GM04504 (cell line): ENCODE measurements at places on chromosomes 7 and 10.

GRCh38 chr7:20348125-20348807, 17.6 kb downstream of the ITGB8 start:
- no peak for DNase-seq

DNA sequence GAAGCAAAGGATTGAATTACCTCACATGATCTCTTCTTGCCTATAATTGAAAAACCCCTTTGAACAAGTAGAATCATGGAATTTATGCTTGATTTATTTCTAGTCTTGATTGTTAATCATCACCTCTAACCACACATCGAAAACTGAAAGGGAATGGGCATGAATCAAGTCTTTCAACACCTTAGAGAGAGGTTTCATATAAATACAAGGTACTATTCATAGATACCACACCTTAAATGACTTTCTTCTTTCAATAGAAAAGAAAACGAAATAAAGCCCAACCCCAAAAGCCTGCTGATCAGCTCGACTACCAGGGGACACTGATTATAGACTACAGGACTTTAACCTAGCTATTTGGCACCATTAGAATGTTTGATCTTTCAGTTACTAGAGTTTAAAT, 128.6 kb upstream of the PTPRZ1 start:
- no peak for DNase-seq

- no peak for DNase-seq
These were observed 5.1 kb downstream of the ARHGAP22 start for GRCh38 chr10:48599830-48600134.

GRCh38 chr10:104053201-104053600, 32.5 kb downstream of the COL17A1 start:
- DNase-seq = no peak

- DNase-seq = no peak
These were observed 185.2 kb upstream of the VIPR2 start for GRCh38 chr7:159329818-159330378.

DNA sequence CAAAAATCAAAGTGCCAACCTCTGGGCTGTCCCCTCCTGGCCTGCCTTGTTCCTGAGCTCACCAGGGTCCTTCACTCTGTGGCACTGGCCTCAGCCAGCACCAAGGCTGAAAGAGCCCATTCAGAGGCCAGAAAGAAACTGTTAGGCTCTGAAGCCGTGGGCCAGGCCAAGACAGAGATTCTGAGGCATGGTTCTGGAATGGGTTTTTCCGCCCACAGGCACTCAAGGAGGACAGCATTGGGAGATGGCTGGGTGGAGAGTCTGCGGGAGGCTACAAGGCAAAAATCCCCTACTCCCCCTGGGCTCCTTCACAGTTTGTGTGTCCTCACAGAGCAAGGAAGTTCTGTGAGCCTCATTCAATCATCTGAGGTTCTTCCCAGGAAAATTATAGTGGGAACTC, 31.7 kb downstream of the GRIFIN start:
- peak; percentile 60 for DNase-seq

GRCh38 chr7:67618556-67619162, 622.0 kb downstream of the TYW1 start:
- no peak for DNase-seq

GRCh38 chr7:44793919-44794318, 2.6 kb upstream of the PPIA start:
- no peak for DNase-seq

DNA sequence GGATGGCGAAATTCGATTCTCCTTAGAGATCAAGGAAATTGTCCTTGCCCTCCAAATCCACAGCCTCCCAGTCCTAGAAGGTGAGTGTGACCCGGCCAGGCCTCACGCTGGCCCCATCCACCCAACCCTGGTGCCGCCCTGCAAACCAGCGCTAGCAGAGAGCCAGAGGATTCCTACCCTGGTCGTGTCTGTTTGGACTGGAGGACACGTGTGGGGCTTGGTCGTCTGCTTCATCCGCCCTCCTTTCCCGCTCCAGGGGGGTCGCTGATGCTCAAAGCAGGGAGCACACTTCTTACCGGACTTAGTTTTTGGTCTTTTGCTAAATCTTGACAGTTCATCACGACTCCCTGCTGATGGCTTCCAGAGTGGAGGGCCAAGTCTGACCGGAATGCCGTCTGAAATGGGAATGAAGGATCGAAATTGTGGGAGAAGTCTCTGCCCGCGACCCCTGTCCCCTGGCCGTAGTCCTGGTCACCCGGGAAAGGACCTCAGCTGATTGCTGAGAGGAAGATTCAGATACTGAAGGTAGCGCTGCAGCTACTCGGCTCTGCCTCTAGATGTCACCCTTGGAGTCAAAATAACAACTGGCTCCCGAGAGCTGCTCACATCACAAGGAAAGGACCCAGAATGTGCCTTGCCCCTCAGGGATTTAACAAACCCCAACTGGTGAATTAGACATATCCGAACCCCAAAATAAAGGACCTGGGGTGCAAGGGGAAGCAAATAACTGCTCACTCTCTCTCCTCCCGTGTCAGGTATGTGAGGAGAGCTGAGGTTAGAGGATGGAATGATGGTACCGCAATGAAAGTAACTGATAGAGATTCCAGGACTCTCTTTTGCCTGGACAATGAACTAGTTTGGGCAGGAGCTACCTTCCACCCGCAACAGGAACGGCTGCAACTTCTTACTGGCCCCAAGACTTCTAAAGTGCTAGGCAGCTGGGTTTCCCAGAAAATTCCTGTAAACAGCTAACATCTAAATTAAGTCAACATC, 23.5 kb upstream of the ORC5 start:
- DNase-seq = no peak

GRCh38 chr10:29266641-29267040, 22.2 kb upstream of the LYZL1 start:
- DNase-seq = peak; percentile 23

- DNase-seq = peak; percentile 56
These were observed 40.8 kb downstream of the PRPS1L1 start for GRCh38 chr7:17986851-17987250.

DNA sequence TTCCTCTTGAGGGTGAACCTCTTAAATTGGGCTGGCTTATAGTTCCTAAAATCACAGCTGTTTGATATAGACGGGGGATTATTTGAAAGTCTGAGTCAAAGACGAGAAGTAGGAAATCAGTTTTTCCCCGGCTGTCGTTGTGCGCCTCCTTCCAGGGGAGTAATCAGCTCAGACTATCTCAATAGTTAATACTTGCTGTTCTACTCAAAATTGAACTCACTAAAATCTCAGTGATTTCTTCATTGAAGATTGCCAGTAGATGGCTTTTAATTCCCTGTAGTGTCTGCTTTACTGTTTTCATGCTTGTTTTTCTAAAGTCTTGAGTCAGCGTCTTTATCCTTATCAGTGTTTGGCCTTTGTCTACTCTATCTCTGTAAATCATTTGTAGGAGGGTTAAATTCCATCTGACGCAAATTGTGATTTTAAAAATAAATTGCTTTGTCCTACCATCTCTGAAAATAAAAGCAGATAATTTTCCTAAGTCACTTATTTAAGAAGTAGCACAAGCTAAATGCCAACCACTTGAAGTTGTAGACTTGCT, 47.3 kb downstream of the CNNM2 start:
- DNase-seq = no peak

GRCh38 chr10:54758791-54759190, 42.2 kb downstream of the PCDH15 start:
- DNase-seq = no peak

DNA sequence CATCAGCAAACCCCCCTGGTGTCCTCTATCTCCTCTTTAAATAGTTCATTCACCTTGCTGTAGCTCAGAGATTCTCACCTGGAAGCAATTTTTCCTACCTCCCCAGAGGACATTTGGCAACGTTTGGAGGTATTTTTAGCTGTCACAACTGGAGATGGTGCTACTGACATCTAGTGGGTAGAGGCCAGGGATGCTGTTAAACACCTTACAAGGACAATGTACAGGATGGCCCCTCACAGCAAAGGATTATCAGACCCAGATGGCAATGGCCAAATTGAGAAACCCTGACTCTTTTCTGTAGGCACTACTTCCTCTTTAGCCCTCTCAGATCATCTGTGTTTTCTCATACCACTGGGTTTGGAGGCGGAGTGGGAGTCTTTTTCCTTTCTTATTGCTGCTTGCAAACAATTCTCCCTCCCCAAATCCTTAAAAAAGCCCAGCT, 13.2 kb upstream of the TRA2A start:
- peak; percentile 18 for DNase-seq

GRCh38 chr10:63273577-63273976, 140.4 kb downstream of the NRBF2 start:
- DNase-seq = no peak

DNA sequence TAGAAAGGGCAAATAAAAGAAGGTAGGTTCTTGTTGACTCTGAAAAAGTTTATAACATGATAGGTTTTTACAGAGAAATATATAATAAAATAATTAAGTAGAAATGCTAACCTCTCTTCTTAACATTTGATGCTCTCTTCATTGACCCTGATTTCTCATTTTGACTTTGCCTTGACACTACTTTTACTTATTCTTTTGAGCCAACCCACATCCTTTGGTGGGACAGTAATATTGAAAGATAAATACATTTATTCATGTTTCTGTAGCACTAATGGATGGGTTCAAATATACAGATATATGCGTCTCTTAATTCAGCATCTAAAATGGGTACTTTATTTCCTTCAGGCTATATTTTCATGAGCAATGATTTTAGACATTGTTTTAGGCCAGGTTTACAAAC, 34.4 kb downstream of the DDC start:
- no peak for DNase-seq

DNA sequence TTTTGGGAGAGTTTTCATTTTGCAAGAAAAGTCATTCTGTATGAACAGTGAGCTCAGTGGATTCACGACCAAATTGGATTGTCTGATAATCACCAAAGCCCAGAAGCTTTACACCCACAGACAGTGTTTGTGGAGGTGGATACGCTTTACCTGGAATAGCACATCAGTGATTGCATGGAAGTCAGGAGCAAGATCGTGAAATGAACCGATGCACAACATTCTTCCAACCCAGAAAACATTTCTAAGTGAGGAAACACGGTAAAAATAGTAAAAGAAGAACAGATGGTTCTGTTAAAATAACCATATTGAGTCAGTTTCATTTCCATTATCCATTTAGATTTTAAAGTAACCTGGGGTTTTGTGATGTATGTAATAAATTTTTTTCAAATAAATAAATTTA, 478.2 kb upstream of the PFKP start:
- DNase-seq = no peak

- DNase-seq = no peak
These were observed 42.1 kb downstream of the NOD1 start for GRCh38 chr7:30436518-30436917.

GRCh38 chr10:12549297-12549696, 199.9 kb downstream of the CAMK1D start:
- no peak for DNase-seq

DNA sequence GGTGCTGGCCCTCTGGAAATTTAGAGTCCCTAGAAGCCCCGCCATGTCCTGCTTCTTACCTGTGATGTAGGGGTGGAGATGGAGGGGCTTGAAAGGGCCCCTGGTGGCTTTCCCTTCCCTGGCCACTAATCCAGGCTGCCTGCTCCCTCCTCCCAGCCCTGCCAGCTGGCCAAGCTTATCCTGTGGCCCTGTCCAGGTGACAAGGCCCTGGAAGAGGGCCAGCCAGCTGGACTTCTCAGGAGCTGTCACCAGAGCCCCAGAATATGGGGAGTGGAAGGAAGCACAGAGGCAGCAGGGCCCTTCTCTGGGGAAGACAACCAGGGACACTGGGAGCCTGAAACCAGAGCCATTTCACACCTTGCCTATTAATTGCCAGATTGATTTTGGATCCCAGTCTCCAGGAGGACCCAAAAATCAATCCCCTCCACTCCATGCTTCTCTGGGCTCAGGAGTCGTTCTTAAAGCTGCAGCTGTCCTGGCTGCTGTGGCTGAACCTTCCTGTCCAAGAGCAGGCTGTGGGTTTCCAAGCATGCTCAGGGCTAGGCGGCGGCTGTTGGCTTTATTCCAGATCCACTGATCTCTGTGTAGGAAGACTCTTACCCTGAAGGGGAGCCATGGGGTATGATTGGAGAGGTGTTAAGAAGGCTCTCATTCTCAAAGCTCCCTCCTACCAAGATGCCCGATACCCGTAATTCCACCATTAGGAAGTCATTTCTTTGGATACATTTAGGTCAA, 52.6 kb upstream of the PCBD1 start:
- no peak for DNase-seq

- no peak for DNase-seq
These were observed 585.9 kb downstream of the PTPRN2 start for GRCh38 chr7:158001621-158002320.

DNA sequence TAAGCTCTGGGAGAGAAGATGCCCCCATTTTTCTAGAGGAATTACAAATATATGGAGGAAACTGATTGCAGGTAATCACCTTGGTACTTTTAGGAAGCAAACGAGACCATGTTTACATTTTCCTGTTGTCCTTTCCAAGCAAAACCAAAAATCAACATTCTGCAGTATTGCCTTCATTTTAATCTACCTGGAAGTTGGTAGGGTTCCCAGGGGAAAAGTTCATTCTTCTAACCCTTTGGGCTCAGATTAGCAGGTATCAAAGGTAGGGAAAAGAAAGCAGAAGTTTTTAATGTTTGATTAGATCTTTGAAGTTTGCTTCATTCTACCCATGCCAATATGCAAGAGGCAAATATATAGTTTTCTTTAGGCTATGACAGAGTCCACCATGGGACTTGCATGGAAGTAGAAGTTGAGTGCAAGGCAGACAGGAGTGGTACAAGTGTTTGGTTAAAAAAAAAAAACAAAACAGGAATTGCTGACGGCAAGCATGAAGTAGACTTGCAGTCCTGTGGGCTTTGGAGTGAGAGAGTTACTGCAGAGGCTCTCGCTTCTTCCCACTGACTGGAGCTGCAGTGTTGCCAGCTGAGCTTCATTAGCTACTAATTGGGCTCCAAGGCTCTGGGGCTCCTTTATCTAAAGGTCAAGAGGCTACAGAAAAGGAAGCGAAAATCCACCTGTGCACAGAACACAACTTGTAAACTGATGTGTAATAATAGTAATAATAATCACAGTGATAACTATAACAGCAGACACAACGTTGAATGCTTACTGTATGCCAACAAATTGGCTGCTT, 28.9 kb upstream of the ASAH2 start:
- no peak for DNase-seq

GRCh38 chr10:3563298-3563697, 221.7 kb downstream of the KLF6 start:
- no peak for DNase-seq
